CD8-positive, alpha-beta memory T cell (primary cell): ENCODE measurements at places on chromosomes 1 and 21. TPM values are rescaled to one million over a fixed set of nuclear protein-coding genes. Genes with fewer than 3 reads are reported as not detected.

DNA sequence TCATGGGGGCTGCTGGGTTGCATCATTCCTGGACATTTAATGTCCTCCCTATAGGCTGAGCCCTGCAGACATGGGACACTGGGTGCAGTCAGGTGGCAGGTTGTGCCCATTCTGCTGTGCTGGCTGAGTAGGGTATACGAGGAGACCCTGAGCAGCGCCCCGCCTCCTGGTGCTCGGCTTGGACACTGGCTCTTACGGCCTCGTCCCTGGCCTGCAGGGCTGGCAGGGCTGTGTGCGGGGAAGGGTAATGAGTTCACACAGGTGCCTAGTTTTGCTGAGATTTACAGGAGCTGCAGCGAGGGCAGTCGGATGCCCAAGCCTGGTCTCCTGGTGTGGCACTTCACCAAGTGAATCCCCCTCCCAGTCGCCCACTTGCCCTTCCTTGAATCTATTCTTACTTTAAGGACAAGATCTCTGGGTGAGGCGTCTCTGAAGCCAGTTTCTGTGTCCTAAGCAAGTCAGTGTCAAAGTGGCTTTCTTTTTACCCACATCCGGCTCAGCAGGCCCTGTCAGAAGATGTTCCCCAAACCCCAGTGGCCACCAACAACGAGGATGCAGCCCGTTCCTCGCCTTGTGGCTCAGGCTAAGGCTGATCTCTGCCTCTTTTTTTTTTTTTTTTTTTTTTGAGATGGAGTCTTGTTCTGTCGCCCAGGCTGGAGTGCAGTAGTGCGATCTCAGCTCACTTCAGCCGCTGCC, 73.2 kb downstream of the MAN1C1 start:
- DNase-seq = no peak

DNA sequence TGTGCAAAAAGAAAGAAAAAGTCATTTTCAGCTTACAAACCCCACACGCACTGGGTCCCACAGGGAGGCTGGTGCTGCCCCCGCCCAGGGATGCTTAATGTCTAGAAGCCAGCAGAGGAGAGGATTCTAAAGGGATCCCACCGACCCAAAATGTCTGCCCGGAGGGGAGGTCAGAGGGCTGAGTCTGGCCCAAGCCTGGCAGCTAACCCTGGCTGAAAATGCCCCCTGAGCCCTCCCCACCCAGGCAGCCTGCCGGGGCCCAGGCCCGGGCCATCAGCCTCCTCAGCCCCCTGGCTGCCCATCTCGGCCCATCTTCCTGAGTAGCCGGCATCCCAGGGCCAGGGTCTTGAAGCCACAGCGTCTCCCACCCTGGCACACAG, 33.5 kb downstream of the ACOT7 start:
- DNase-seq = no peak

- no peak for DNase-seq
Observed at GRCh38 chr1:165954940-165955339, 127.5 kb downstream of the UCK2 start.

GRCh38 chr1:89425056-89425455, 61.2 kb downstream of the GBP6 start:
- DNase-seq = no peak

DNA sequence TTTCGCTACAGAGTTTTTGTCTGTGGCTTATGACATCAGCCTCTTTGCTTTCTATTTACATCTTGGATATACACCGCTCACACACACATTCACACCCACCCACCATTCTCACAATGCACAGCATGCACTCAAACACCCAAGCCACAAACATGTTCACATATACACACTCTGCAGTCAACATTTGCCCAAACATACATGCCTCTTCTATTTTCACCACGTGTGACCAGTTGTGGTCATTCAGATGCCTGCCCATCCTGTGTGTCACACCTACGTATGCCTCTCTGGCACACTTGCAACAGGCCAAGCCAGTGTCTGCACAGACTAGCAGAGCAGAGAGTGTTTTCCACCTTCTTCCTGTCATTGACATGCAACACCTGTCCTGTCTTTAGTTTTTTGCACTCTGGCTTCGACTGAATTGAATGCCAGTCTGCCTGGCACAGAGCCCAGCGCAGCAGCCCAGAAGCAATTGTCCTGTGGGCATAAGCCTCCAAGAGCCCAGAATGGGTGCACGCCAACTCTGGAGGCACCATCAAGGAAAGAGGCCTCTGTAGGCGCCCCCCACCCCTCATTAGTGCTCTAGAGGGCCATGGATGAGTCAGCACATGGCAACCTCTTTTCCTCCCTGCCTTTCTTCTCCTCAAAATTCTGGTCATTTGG, 37.7 kb upstream of the LRRN2 start:
- DNase-seq = no peak

DNA sequence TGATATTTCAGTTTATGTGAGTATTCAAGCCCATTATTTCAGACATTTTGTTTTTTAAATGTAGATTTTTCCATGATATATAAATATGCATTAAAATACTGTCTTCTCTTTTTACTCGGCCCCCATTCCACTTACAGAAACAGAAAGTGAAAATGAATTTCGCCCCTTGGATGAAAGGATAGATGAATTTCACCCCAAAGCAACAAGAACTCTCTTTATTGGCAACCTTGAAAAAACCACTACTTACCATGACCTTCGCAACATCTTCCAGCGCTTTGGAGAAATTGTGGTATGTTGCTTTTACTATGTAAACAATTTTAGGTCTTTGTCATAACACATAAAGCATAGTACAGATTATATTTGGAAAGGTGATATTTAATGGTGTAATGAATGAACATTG, 59.9 kb downstream of the ZBTB17 start:
- DNase-seq = peak; percentile 31

GRCh38 chr1:39358491-39358890, 132.9 kb upstream of the BMP8A start:
- DNase-seq = no peak

DNA sequence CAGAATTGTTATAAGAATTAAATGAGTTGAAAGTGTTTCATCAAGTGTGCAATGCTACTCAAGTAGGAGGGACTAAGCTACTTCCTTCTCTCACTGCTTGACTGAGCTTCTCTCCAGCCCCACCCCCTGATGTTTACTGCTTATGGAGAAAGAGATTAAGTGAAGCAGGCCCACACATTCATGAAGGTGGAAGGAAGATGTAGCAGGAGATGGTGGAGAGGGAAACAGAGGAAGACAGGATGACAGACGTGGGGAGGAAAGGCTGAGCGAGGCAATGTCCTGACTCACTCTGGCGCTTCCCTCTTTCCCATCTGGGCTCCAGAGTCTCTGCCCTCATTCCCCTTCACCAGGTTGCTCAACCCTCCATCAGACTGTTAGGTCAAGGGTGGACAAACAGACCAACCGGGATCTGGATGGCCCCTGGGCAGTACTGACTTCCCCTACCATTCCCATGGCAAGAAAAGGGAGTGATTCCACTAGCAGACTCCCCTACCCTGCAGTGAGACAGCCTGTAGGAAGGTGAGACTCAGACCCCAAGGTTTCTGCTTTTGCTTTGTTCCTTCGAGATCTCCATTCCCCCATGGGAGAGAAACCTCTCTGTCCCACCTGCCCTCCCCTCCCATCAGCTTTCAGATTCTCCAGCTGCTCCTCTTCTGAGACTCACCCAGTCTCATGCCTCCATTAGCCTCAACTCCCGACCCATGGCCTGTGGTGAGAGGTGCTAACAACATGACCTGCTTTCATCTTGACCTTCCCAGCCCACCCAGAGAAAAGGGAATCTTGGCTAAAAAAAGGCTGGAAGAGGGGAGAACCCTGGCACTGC, 3.1 kb upstream of the ARHGEF2 start:
- peak; percentile 57 for DNase-seq

DNA sequence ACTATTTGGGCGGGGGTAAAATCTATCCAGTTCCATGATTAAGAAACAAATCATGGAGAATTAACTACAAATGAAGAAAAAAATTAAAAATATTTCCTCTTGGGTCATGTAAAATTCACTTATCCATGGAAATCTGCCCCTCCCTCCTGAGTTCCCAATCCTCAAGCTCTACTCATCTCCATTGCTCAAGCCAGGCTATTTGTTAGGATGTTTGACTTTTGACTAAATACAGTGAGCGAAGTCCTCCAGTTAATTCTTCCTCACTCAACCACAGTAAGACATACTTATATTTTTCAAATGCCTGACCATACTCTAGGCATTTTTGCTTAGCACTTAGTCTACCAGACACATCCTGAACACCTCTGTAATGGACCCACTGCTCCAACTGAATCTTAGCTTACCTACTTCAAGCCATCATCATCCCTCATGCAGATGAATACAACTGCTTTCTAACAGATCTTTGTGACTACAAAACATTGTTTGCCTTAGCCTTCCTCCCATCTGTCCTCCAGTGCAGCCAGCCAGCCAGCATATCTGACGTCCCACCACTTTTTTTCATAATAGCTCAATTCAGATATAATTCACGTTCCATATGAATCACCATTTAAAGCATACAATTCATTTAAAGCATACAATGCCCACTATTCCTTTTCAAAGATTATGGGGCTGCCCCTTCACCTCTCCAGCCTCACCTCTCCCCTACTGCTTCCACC, 154.2 kb downstream of the RERE start:
- no peak for DNase-seq

DNA sequence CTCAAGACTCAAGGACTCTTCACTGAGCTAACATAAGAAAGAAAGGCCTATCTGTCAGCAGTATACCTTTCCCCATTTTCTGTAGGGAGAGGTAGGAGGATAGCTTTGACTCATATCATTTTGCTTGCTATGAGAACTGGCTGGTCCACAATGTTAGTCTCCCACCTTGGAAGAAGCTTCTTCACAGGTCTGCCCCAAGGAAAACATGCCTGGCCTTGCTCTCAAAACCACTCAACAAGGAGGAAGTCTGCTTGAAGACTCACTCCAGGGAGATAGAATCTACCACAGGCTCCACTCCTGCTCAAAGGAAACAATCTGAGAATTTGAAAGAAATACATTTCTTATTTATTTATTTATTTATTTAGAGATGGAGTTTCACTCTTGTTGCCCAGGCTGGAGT, 29.5 kb upstream of the LAMC1 start:
- DNase-seq = no peak

- no peak for DNase-seq
Observed at GRCh38 chr1:193083365-193084088, 21.7 kb downstream of the GLRX2 start.

- DNase-seq = peak; percentile 97
Observed at GRCh38 chr1:33080885-33081553, at the start of gene AZIN2. TSS of gene AZIN2 (plus strand) at chr1:33081153. CDS start at chr1:33082250, 1,097 bp downstream.

GRCh38 chr21:42860345-42860744, 19.0 kb downstream of the WDR4 start:
- no peak for DNase-seq

DNA sequence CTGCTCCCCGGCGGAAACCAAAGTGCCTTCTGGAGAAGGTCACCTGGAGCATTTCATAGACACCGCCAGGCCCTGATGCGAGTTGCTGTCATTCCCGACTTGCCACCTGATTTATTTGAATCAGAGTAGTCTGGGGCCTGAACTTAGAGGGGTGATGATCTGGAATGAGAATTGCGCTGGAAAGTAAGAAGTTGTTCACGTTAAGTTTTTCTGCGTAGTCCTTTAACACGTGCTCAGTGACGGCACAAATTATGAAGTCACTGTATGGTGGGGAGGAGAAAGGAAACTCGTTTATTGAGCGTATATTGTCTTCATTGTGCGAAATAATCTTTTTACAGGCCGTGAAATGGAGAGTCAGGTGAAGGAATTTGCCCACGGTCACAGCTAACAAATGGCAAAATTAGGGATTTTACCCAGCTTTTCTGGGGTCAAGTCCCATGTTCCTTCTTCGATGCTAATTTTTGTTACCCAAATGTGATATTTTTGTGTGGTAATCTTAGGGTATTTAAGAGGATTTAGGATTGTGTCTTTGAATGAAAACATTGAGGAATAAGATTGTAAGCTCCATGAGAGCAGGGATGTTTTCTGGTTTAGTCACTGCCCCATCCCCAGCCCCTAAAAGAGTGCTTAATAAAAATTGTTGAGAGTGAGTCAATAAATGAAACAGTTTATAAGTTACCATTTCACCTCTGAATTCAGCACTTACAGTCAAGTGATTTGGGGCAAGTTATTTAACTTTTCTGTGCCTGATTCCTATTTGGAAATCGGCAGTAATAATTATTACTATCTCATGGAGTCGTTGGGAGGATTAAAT, 46.4 kb upstream of the NBL1 start:
- DNase-seq = no peak

GRCh38 chr1:151814971-151815545, 9.8 kb upstream of the LINGO4 start:
- DNase-seq = no peak

DNA sequence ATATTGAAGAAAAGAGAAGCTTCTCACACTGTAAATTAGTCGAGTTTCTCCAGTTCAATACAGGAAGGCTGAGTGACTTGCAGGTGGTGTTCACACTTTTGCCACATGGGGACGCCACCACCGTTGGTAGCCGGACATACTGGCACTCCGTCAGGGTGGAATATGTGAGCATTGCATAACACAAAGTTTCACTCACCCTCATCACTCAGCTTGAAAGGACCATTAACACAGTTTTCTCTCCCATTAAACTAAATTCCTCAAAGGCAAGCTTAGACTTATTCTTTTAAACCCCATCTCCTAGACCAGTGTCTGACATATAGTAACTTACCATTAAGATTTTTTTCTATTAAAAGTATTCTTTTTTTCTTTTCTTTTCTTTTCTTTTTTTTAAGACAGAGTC, 105.3 kb upstream of the SERBP1 start:
- no peak for DNase-seq

DNA sequence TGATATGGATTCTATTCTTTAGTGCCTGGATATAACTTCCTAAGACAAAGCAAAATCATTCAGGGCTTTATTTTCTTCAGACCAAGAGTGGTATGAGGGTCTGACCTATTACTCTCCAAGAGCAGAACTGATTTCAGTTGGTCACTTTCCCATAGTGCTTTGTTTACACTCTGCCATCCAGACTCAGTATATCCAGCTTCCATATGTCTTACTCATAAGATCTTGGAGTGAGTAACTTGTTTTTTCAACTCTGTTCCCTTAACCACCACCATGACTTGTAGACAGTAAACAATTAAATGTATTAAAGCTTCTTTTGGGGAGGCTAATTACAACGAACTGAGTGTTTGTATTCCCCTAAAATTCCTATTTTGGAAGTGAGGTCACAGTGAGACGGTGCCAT, 83.4 kb downstream of the USP24 start:
- DNase-seq = no peak

DTL gene
- total RNA-seq = 86.9 TPM

ADAMTS1 gene
- total RNA-seq = not detected

PADI3 gene
- total RNA-seq = not detected

RHD gene
- total RNA-seq = not detected

RCAN3 gene
- total RNA-seq = 62.6 TPM

DCST1 gene
- total RNA-seq = not detected

PHF13 gene
- 14.0 TPM for total RNA-seq

TRIM46 gene
- 6.4 TPM for total RNA-seq
